Vagina (tissue), 2 donors: ENCODE measurements at places on chromosomes 5 and 9. TPM values are rescaled to one million over a fixed set of nuclear protein-coding genes. Genes with fewer than 3 reads are reported as not detected.

DNA sequence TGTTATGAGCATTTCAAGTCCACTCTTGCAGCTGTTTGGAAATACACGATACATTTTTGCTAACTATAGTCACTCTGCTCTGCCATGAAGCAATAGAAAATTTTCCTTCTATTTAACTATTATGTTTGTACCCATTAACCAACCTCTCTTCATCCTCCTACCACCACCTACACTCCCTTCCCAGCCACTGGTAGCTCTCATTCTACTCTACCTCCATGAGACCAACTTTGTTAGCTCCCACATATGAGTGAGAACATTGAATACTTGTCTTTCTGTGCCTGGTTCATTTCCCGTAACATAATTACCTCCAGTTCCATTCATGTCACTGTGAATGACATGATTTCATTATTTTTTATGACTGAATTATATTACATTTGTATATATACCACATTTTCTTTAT lies 505.9 kb upstream of the CCNG1 start:
- no peaks in the 10 kb centered on the region for H3K36me3 ChIP-seq
- no peaks in the 10 kb centered on the region for H3K27me3 ChIP-seq
- no peak overlapping the region for H3K4me3 ChIP-seq
- no peak for DNase-seq

DNA sequence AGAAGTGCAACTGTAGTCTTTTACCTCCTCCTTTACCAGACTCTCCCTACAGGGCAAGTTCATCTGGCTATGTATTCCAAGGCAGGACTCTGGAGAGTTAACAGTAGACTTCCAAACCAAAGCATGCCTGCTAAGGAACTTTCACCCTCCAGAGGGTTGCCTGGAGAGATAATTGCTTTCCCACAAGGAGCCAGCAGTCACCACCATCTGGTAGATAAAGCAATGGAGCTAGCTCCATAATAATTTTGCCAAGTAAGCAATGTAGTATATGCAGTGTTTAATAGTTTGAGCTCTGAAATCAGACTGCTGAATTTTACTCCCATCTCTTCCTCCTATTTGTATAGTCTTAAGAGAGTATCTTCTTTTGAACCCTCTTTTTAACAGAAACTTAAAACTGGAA lies 566.8 kb upstream of the PTGER4 start:
- H3K27ac ChIP-seq: no peak overlapping the region
- H3K27me3 ChIP-seq: no peaks in the 10 kb centered on the region
- H3K4me3 ChIP-seq: no peak overlapping the region
- no peaks in the 10 kb centered on the region for H3K36me3 ChIP-seq
- DNase-seq: no peak

DNA sequence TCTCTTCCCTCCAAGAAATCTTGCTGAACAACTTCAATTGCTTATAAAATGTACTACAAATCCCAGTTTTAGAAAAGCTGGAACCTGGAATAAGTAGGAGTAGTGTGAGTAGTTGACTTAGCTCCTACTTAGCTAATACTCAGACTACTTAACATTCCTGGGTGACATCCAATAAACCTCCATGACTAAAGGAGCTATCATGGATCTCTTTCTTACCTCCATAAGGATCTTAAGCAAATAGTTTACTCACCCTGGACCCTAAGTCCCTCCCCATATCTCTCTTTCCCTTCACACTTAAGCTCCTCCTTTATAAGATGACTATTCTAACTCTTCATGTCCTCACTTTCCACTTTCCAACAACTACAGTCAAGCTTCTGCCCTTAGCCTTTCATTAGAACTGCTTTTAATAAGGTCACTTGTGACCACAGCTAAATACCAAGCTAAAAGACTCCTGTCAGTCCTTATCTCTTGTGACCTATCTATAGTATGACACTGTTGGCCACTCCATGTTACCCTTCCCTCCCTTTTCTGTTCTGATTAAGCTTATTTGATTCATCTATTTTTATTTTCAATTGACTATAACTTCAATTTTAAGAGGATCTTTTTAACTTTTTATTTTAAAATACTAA lies 194.9 kb downstream of the RFX3 start:
- H3K4me1 ChIP-seq: no peaks in the 10 kb centered on the region
- H3K27ac ChIP-seq: no peak overlapping the region
- H3K27me3 ChIP-seq: no peaks in the 10 kb centered on the region
- no peaks in the 10 kb centered on the region for H3K36me3 ChIP-seq
- no peak for DNase-seq

GRCh38 chr5:157259699-157260098 lies 6.2 kb upstream of the CYFIP2 start:
- DNase-seq: no peak
- H3K4me3 ChIP-seq: no peak overlapping the region
- no peaks in the 10 kb centered on the region for H3K36me3 ChIP-seq
- no peak overlapping the region for H3K27ac ChIP-seq
- no peaks in the 10 kb centered on the region for H3K27me3 ChIP-seq

PCDHB7 gene
- total RNA-seq: 0.98 TPM

GAPT gene
- not detected for total RNA-seq

FOXI1 gene
- total RNA-seq: not detected

GARIN3 gene
- total RNA-seq: not detected

SLC45A2 gene
- not detected for total RNA-seq

DNA sequence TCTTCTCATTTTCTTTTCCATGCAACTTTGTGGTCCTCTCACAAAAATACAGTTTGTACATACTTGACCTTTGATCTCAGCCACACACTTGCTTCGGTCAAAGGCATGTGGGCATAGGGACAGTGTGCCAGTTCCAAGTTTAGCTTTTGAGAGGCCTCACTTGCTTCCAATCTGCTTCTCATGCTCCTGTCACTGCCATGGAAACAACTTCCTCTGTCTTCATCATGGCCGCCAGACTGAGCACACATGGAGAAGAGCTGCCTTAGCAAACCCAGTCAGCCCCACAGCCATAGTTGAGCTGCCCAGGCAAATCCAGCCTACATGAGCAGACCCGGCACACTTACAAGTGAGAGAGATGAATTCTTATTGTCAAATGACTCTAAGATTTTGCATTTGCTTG lies 138.2 kb upstream of the TUSC1 start:
- no peak overlapping the region for H3K4me3 ChIP-seq
- no peaks in the 10 kb centered on the region for H3K4me1 ChIP-seq
- no peaks in the 10 kb centered on the region for H3K36me3 ChIP-seq
- H3K27me3 ChIP-seq: no peaks in the 10 kb centered on the region

DNA sequence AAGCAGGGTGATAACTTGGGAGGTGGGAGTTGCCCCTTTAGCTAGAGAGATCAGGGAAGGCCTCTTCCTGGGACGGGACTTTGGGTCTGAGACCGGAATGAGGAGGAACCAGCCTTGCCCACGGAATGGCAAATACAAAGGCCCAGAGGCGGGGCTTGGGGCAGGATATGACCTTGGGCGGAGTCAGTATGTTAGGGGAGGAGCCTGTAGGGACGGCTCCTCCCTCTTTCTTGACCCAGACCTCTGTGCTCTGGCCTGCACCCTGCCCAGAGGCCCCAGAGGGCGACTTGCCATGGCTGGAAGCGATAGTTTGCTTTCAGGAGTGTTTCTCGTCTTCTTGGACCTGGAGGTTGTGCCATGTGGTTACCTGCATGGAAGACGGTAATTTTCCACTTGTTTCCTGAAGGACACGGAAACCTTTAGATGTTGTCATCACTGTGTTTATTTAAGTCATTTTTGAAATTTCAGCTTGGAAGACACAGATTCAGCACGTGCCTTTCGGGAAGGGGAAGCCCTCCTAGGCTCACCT lies 85.6 kb downstream of the DAB2IP start:
- peak overlapping the region; percentile 85 for H3K27ac ChIP-seq
- H3K36me3 ChIP-seq: no peaks in the 10 kb centered on the region
- no peak for DNase-seq
- H3K27me3 ChIP-seq: no peaks in the 10 kb centered on the region
- peaks cover 84% of the 10 kb centered on the region for H3K4me1 ChIP-seq

DNA sequence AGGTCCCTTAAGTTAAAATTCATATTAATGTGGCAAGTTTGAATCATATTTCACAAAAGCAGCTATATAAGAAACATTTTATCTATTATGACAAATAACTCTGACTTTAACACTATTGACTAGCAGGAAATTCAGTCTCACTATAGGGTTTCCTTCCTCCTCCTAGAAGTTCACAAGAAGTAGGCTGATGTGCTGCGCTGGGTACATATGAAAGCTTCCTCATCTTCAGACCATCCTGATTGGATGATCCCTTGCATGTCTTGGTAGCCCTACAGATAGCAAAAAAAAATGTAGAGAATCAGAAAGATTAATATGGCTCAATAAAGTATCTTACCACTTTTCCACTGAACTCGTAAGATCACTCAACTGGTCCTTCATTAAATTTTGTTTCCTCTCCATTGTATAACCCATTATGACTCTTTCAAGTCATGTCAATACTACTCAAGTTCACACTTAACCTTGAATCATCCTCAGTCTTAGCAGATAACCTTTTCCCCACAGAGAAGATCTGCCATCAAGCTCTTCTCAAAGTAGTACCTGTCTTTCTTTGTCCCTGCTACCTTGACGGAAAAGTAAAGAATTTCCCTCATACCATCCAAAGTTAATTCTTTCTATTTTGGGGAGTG lies 11.5 kb upstream of the PSIP1 start:
- H3K36me3 ChIP-seq: no peaks in the 10 kb centered on the region
- no peaks in the 10 kb centered on the region for H3K4me1 ChIP-seq
- H3K4me3 ChIP-seq: no peak overlapping the region

- H3K27ac ChIP-seq: no peak overlapping the region
- no peaks in the 10 kb centered on the region for H3K27me3 ChIP-seq
- H3K4me1 ChIP-seq: no peaks in the 10 kb centered on the region
- no peaks in the 10 kb centered on the region for H3K36me3 ChIP-seq
- no peak for DNase-seq
Measured at GRCh38 chr9:25889661-25890060, 211.4 kb upstream of the TUSC1 start.

GRCh38 chr5:135890296-135890695 lies 5.3 kb downstream of the IL9 start:
- H3K27ac ChIP-seq: no peak overlapping the region
- DNase-seq: no peak

GRCh38 chr5:29193972-29194371 lies 1999.5 kb upstream of the CDH6 start:
- DNase-seq: no peak
- H3K27me3 ChIP-seq: no peaks in the 10 kb centered on the region
- H3K4me1 ChIP-seq: no peaks in the 10 kb centered on the region
- H3K36me3 ChIP-seq: no peaks in the 10 kb centered on the region
- no peak overlapping the region for H3K27ac ChIP-seq

GRCh38 chr5:305050-305449 lies 16.5 kb upstream of the AHRR start:
- no peaks in the 10 kb centered on the region for H3K4me1 ChIP-seq
- H3K27ac ChIP-seq: no peak overlapping the region
- no peak for DNase-seq
- no peak overlapping the region for H3K4me3 ChIP-seq

BARHL1 gene
- total RNA-seq: not detected

GRCh38 chr5:132222649-132223038 lies 5.0 kb downstream of the P4HA2 start:
- H3K4me1 ChIP-seq: peaks cover 75% of the 10 kb centered on the region
- DNase-seq: no peak
- no peaks in the 10 kb centered on the region for H3K27me3 ChIP-seq
- H3K27ac ChIP-seq: peak overlapping the region; percentile 85
- H3K36me3 ChIP-seq: no peaks in the 10 kb centered on the region

DNA sequence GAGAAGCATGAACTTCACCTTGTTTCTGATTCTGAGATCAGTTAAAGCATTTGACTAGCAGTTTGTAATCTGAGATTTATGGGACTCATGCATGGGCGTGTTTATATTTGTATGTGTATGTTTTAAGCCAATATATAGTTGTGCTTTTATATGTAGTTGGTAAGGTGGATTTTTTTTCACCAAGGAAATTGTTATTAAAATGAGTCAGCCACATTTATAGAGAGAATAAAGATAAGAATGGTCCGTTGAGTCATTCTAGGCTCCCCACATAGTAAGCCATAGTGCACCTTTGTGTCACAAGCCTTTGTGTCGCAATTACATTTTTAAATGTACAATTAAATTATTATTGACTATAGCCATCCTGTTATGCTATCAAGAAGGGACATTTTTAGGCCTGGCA lies 89.0 kb downstream of the NLN start:
- no peak overlapping the region for H3K4me3 ChIP-seq
- H3K36me3 ChIP-seq: no peaks in the 10 kb centered on the region
- H3K4me1 ChIP-seq: peaks cover 24% of the 10 kb centered on the region
- no peaks in the 10 kb centered on the region for H3K27me3 ChIP-seq

WDR31 gene
- 2.0 TPM for total RNA-seq

DNA sequence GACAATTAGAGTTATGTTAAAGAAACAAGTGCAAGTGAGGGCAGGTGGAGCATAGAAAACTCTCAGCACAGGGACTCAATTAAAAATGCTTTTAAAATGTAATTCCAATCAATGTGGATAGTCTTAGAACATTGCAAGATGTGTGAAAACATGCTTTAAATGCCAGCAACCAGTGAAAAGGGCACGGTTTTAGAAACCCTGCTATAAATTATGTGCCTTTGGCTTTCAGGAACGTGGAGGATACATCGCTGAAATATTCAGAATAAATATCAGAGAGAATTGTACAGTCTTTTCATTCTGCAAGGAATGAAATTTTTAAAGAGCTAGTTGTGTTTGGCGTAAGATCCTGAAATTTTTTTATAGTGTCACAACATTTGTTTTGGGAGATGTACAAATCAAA lies 101.1 kb downstream of the TLE4 start:
- H3K4me1 ChIP-seq: peaks cover 4% of the 10 kb centered on the region
- no peak for DNase-seq
- no peaks in the 10 kb centered on the region for H3K27me3 ChIP-seq
- no peak overlapping the region for H3K27ac ChIP-seq

DNA sequence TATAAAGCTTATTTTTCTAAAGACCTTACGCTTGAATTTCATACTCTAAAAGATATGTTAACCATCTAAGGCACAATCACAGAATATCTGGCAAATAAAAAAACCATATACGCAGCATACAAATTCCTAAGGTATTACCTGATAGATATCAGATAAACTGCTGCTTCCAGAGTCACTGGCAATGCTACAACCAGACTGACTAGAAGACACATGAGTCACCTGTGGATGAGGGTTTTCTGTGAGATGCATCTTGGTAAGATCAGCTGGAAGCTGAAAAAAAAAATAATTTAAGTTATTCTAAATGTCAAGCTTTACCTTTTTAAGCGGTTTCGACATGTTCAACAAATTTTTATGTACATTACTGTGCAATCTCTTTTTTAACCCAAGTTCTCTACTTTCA lies 113.8 kb downstream of the RAPGEF6 start:
- H3K27ac ChIP-seq: no peak overlapping the region
- no peak for DNase-seq
- H3K27me3 ChIP-seq: no peaks in the 10 kb centered on the region
- H3K36me3 ChIP-seq: peaks cover 9% of the 10 kb centered on the region
- no peak overlapping the region for H3K4me3 ChIP-seq
- H3K4me1 ChIP-seq: no peaks in the 10 kb centered on the region

DNA sequence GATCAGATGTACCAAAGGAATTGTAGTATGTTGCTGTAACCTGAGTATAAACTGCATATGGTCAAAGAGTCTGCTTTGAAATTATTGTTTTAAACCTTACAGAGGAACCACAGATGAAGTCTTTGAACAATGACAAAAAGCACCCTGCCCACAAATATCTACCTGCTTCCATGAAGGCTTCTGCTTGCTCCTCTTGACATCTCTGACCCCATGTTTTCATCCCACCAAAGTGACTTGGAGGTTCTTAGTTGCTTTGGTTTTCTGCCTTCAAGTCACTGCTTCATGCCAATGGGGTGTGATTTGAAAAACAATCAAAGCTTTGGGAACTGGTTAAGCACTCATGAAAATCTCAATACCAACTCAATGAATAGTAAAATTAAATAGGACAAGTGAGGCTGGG lies 194.6 kb upstream of the ACTBL2 start:
- DNase-seq: no peak
- no peak overlapping the region for H3K27ac ChIP-seq
- no peak overlapping the region for H3K4me3 ChIP-seq
- H3K36me3 ChIP-seq: no peaks in the 10 kb centered on the region

GRCh38 chr9:20989923-20990341 lies 41.5 kb downstream of the HACD4 start:
- no peaks in the 10 kb centered on the region for H3K27me3 ChIP-seq
- no peak overlapping the region for H3K27ac ChIP-seq
- H3K4me1 ChIP-seq: peaks cover 1% of the 10 kb centered on the region

KIF12 gene
- not detected for total RNA-seq
